EL (cell line): ENCODE measurements at places on chromosomes 2 and 18.

DNA sequence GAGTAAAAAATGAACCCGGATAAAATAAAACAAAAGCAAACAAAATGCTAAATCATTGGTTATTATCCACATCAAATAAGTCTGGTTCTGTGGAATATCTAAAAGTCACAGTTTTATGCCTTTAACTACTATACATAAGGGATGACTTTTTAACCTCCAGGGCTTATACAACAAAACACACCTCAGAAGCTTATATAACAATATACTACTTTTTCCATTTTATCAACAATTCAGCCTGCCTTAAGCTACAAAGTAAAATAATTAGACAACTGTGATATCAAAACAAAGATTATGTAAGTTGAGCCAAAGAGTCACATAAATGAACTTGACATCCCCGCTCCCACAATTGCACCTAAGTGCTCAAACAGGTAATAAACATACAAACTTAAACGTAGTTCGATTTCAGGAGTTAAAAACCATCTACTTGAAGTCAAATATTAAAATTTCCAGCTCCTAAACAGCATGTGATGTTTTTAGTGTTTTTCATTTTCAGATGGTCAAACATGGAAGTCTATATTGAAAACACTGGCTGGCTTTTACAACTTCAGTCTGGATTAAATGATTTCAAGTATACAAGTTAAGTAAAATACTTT is 54.7 kb downstream of the ATIC start:
- no peak for DNase-seq

DNA sequence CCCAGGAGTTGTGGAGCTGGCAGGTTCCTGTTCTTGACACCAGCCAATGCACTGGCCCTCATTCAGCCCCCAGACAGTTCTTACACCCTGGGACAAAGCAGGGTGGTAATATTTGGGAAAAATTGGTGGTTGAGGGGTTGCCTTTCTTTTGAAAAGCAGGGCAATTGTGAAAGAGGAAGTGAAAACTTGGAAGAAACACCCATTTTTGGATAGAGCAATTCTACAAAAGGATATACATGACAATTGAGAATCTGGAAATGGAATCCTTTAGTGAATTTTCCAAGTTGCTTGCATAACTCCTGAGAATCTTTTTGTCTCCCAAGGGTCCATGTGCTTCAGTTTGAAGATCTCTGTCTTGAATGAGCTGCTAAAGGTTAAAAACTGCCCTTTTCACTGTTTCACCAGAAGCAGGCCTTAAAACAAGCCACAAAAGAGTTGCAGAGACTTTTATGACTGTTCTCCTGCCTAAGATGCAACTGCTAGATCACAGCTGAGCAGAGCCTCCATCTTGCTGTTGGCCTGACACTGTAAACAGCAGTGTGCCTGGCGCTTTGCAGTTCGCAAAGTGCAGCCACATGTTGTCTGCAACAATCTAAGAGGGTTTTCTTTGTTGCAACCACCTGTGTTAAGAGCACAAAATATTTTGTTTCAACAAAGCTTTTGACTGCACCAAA is 11.8 kb downstream of the COL4A4 start:
- DNase-seq: no peak

- DNase-seq: peak; percentile 59
Measured at GRCh38 chr2:238895361-238895882, 47.5 kb downstream of the TWIST2 start.

DNA sequence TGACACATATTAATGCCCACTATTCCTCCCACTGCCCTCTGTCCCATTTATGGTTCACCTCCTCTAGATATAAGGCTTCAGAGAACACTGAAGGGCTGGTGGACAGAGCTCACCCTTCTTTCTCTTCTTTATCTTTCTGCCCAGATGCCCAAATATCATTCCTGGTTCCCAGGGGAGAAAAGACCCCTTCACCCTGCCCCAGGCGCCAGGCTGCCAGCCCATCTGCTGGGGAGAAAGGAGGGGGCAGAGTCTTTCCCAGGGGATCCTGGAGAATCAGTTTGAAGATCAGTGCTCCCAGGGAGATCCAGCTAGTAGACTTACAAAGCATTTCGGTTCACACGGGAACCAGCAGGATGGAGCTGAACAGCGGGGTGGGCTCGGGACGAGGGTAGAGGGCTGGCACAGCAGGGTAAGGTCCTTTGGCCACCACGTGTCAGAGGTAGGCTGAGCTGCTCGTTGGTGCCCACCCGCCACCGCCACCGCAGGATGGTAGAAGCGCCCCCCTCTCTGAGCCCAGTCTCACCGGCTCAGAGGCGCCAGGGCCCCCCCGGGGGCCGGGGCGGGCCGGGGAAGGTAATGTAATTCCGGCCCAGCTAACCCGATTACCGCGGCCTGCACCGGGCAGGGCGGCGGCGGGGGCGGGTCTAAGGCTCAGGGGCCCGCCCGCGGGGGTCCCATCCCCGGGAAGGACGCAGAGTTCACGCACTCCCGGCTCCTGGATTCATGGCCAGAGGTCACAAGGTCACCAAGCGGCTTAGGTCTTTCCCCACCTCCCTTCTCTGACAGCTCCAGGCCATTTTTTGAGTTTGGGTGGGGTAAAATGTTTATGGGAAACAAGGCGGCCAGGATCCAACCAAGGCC is 1.3 kb upstream of the TLX2 start:
- no peak for DNase-seq

- peak; percentile 9 for DNase-seq
Measured at GRCh38 chr2:206783718-206784117, 18.3 kb downstream of the FASTKD2 start.

DNA sequence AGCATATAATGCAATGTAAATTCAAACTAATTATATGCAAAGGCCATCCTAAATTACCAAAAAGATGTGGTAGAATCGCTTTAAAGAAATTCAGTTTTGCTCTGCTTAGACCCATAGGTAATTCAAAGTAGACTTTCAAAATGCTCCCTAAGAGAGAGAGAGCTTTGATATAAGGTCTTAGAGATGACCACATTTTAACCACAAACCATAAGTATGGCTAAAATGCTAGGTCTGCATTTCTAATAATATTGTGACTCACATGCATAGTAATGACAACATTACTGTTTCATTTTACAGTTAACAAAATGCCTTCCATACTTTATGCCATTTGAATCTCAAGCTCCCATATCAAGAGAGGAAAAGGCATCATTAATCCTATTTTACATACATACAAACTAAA is 144.5 kb downstream of the RAD51AP2 start:
- DNase-seq: no peak
